ENCODE measurements at places on chromosomes 11 and 22. TPM values are rescaled to one million over a fixed set of nuclear protein-coding genes. Genes with fewer than 3 reads are reported as not detected.

The ALG8 gene
- 67.2 TPM for total RNA-seq

The DEFB131B gene
- total RNA-seq = not detected

The CCDC81 gene
- total RNA-seq = 1.0 TPM

The SPTBN2 gene
- total RNA-seq = 34.9 TPM

The KRTAP5-11 gene
- total RNA-seq = not detected

DNA sequence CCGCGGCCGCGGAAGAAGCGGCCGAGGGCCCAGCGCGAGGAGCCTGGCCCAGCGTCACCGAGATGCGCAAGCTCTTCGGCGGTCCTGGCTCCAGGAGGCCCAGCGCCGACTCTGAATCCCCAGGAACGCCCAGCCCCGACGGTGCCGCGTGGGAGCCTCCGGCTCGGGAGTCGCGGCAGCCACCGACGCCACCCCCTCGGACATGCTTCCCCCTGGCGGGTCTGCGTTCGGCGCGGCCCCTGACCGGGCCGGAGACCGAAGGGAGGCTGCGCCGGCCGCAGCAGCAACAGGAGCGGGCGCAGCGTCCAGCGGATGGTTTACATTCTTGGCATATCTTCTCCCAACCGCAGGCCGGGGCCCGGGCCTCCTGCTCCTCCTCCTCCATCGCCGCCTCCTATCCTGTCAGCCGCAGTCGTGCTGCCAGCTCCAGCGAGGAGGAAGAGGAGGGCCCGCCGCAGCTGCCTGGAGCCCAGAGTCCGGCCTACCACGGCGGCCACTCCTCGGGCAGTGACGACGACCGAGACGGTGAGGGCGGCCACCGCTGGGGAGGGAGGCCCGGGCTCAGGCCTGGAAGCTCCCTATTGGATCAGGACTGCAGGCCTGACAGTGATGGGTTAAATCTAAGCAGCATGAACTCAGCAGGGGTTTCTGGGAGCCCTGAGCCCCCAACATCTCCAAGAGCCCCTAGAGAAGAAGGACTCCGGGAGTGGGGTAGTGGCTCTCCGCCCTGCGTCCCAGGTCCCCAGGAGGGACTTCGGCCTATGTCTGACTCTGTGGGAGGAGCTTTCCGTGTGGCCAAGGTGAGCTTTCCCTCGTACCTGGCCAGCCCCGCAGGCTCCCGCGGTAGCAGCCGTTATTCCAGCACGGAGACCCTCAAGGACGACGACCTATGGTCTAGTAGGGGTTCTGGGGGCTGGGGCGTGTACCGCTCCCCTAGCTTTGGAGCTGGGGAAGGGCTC, 1.2 kb downstream of the ARHGEF17 start:
- H3K27ac ChIP-seq = no peak overlapping the region
- peaks cover 39% of the 10 kb centered on the region for H3K27me3 ChIP-seq
- H3K4me3 ChIP-seq = peak overlapping the region; percentile 55
- no peaks in the 10 kb centered on the region for H3K36me3 ChIP-seq
- H3K4me1 ChIP-seq = peaks cover 29% of the 10 kb centered on the region
- peak; percentile 89 for DNase-seq

GRCh38 chr11:13261591-13262061, 16.0 kb upstream of the BMAL1 start:
- no peaks in the 10 kb centered on the region for H3K36me3 ChIP-seq
- peaks cover 41% of the 10 kb centered on the region for H3K4me1 ChIP-seq
- H3K27me3 ChIP-seq = no peaks in the 10 kb centered on the region
- DNase-seq = no peak
- H3K4me3 ChIP-seq = no peak overlapping the region
- no peak overlapping the region for H3K27ac ChIP-seq

- no peak overlapping the region for H3K27ac ChIP-seq
- no peaks in the 10 kb centered on the region for H3K4me1 ChIP-seq
- no peak overlapping the region for H3K4me3 ChIP-seq
Observed at GRCh38 chr22:32444068-32444467, 20.2 kb downstream of the BPIFC start.

DNA sequence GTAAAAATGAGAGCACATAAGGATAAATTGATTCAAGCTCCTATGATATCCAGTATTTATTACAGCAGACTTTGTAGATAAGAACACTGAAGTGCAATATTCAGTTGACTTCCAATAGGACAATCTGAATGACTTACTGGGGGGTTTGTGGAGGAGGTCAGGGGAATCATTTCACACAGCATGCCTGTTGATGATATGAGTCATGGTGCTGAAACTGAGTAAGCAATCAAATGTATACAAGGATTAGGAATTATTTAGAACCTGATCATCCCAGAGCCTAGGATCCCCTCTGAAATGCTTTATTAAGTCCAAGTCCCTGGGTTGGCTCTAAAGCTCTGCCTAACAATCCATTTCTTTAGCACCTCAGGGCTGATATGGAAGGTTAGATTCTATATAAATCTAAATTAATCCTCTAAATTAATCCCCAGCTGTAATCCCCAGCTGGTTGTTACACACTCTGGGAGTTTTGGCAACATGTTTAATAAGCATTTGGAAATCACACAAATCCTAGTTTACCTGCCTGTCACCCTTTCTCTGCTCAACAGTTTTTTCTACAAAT, 326.4 kb downstream of the GUCY1A2 start:
- H3K4me1 ChIP-seq = no peaks in the 10 kb centered on the region
- no peaks in the 10 kb centered on the region for H3K36me3 ChIP-seq
- no peak overlapping the region for H3K4me3 ChIP-seq
- no peak overlapping the region for H3K27ac ChIP-seq
- H3K27me3 ChIP-seq = no peaks in the 10 kb centered on the region

GRCh38 chr22:49548356-49549202, 279.1 kb downstream of the BRD1 start:
- H3K27ac ChIP-seq = no peak overlapping the region
- peak; percentile 69 for DNase-seq
- H3K36me3 ChIP-seq = peaks cover 18% of the 10 kb centered on the region

DNA sequence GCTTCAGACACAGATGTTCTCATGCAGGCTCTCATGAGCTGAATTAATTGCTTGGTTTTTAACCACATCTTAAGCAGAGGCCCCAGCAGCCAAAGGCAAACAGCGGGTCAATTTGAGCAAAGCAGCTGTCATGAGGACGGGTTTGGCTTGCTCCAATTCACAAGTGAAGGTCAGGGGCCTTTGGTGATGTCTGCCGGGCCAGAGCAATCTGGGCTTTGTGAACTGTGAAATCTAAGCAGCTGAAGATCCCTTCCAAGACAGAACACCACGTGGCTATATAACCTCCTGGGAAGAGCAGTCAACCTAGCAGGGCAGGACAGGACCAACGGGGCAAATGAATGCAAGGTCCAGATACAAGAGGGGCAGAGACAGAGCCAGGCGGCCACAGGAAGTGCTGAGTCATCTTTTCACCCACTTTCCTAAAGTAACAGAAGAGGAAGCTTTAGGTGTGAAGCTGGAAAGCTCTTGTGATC, 187.3 kb upstream of the B3GAT1 start:
- DNase-seq = no peak
- peaks cover 2% of the 10 kb centered on the region for H3K27me3 ChIP-seq
- no peak overlapping the region for H3K4me3 ChIP-seq

DNA sequence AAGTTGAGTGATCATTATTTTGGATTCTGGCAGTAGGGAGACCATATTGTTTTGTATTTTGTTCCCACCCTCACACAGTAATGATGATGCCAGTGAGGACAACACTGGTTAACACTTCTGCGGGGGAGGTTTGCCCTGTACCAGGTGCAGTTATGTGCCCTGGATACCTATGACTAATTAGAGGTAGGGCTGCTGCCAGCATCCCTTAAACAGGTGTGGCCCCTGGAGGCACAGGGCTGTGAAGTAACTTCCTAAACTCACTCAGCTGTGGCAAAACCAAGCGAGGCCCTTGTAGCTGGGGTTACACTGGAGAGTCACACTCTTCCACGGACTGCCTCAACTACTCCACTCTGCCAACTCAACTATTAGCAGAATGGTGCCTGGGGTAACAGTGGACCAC, 64.5 kb downstream of the MCM5 start:
- DNase-seq = no peak
- no peak overlapping the region for H3K27ac ChIP-seq
- no peaks in the 10 kb centered on the region for H3K27me3 ChIP-seq

GRCh38 chr11:40328890-40329614, 1130.4 kb downstream of the LRRC4C start:
- no peaks in the 10 kb centered on the region for H3K27me3 ChIP-seq
- H3K27ac ChIP-seq = no peak overlapping the region
- H3K4me1 ChIP-seq = no peaks in the 10 kb centered on the region
- no peak for DNase-seq
- no peaks in the 10 kb centered on the region for H3K36me3 ChIP-seq

GRCh38 chr11:2472428-2473186, 27.8 kb downstream of the KCNQ1 start:
- no peak overlapping the region for H3K4me3 ChIP-seq
- DNase-seq = no peak
- H3K27me3 ChIP-seq = peaks cover 83% of the 10 kb centered on the region
- no peaks in the 10 kb centered on the region for H3K36me3 ChIP-seq
- no peaks in the 10 kb centered on the region for H3K4me1 ChIP-seq
- H3K27ac ChIP-seq = no peak overlapping the region

- no peak overlapping the region for H3K27ac ChIP-seq
- H3K4me1 ChIP-seq = peaks cover 2% of the 10 kb centered on the region
- DNase-seq = no peak
- H3K4me3 ChIP-seq = no peak overlapping the region
Observed at GRCh38 chr11:7444091-7444981, 41.0 kb upstream of the OLFML1 start.

DNA sequence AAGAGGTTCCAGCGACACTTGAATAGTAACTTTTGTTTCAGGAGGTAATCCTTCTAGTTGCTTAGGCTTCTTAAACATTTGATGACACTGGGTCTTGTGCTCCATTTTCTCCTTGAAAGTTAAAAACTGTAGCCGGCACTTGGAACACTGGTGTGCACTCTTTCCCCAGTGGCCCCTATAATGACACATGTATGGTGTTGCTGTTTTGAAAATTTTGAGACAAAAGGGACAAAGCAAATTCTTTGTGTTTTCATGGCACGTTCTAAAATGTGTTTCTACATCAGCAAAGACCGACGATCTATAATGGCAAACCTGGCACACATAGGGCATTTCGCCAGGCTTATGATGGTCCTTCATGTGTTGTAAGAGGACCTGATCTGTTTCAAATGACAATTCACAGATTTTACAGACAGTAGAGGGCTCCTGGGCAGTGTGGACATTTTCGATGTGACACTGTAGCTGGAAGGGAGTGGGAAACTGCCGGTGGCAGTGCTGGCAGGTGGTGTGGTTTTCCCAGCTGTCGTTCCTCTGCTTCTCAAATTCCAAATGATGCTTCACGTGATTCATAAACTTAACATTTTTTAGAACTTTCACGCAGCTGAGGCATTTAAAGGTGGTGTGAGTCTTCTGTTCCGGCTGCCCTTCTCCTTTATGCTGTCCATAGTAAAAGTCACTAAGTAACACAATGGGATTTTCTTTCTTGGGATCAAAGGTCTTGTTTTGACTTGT, 20.5 kb downstream of the ZNF280B start:
- no peak overlapping the region for H3K4me3 ChIP-seq
- peaks cover 47% of the 10 kb centered on the region for H3K36me3 ChIP-seq
- DNase-seq = no peak

DNA sequence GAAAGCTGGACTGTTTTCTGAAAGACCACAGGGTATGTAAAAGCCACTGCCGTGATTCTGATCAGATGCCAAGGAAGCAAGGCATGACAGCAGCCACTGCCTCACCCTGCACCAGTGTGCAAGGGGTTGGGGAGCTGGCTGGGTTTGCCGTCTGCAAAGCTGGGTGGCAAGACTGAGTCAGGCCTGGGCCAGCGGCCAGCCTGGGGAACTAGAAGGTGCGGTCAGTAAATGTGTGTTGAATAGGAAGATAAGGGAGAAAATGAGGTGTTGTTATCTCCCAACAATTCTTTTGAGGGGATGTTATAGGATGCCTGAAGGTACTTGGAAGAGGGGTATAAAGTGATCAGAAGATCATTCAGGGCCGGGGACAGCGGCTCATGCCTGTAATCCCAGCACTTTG, 8.0 kb downstream of the VSTM5 start:
- no peaks in the 10 kb centered on the region for H3K27me3 ChIP-seq
- H3K4me3 ChIP-seq = no peak overlapping the region
- peaks cover 2% of the 10 kb centered on the region for H3K4me1 ChIP-seq
- H3K36me3 ChIP-seq = no peaks in the 10 kb centered on the region
- no peak overlapping the region for H3K27ac ChIP-seq

DNA sequence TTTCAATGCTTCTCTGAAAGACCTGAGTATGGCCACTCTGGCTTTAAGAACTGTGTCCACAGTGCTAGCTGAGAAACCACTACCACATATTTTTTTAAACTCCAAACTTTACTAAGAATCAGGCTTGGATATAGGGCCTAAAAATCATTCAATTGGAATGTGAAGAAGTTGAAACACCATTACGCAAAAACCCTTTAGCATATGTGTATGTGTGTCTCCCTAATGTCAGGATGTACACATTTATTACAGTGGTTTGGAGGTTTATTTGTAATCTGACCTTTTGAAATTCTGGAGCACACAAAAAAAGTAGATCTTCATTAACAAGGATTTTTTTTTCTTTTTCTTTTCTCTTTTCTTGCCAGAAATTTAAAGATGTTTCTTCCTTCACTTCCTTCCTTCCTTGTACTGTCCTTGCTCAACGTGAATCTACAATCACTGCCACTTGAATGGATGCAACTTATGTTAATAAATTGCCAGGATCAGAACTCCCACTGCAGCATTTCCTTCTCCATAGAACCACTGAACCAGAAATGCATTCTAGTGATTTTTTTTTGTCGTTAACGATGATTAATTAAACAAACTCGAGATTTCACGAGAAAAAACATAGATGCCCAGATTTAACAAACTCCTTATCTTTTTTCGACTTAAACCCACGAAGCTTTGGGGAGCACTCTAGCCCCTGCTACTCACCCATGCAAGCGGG, 3.1 kb upstream of the ADM start:
- peak overlapping the region; percentile 97 for H3K4me3 ChIP-seq
- DNase-seq = no peak
- peaks cover 48% of the 10 kb centered on the region for H3K27me3 ChIP-seq
- peaks cover 12% of the 10 kb centered on the region for H3K4me1 ChIP-seq

DNA sequence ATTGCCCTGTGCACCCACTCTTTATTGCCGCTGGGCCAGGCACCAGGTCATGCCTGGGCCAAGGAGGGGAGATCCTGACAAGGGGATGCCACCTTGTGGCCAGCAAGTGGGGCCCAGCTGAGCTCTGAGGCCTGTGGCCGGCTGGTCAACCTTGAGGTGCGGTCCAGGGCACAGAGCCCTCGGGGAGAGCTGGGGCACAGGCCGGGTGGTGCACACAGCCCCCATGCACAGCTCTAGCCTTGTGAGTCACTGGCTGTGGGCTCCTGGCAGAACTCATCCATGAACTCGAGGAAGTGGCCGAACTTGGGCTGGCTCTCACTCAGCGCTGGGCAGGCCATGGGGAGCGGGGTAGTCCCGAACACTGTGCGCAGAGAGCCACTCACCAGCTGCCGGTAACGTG, 94.3 kb downstream of the RNF169 start:
- H3K36me3 ChIP-seq = peaks cover 8% of the 10 kb centered on the region
- no peak overlapping the region for H3K27ac ChIP-seq
- no peak overlapping the region for H3K4me3 ChIP-seq
- H3K27me3 ChIP-seq = no peaks in the 10 kb centered on the region
- H3K4me1 ChIP-seq = peaks cover 11% of the 10 kb centered on the region
